ENCODE measurements at places on chromosomes 2 and 18.

GRCh38 chr2:2184549-2185249 is 146.4 kb downstream of the MYT1L start:
- no peak for DNase-seq

DNA sequence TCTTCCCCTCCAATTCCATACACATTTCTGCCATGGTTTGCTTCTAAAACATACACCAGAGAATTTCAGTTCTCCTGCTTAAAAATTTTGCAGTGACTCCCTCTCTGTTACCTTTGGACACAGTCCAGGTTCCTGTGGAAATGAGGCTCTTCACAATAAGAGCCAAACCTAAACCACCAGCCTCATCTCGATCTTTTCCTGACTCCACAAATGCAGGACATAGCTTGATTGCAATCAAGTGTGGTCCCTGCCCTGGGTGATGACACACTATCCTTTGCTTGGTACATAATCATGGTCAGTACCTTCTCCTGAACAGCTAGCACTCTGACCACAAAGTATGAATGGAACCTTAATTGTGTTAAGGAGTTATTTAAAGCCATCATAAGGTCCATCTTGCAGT is 134.9 kb upstream of the CHAC2 start:
- peak; percentile 16 for DNase-seq

GRCh38 chr2:127508023-127508630 is 18.2 kb downstream of the IWS1 start:
- DNase-seq = no peak

DNA sequence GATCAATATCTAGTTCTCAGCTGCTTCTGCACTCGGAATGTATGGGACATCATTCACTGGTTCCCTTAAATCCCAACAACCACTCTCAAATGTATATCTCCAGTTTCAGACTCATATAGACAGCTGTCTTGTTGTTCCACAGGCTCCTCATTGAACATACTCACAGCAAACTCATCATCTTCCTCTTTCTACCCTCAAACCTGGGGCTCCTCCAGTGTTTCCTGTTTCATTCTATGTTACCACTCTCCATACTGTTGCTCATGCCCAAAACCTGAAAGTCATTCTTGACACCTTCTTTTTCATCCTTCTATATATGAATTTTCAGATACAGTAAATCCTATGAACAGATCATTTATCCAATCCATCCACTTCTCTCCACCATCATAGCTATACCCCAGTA is 18.7 kb upstream of the REL start:
- DNase-seq = no peak

- DNase-seq = no peak
Observed at GRCh38 chr2:45331410-45331786, 279.7 kb downstream of the SRBD1 start.

DNA sequence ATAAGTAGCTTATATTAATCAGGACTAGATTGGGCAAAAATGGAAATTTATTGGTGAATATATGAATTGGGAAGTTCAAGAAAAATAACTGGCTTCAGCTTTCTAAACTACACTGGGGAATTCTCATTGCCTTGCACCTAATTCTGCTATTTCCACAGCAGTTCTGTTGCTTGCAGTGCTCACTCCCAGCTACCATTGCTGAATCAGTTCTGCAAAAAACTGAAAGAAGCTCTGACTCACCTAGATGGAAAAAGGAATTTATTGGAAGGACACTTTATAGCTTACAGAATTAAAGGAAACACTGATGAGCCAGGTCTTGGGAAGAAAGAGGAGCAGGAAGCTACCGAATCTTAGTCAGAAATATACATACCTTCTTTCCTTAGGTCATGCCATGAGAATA is 60.3 kb upstream of the ACVR1 start:
- no peak for DNase-seq

GRCh38 chr2:168691221-168691620 is 111.2 kb upstream of the NOSTRIN start:
- no peak for DNase-seq

DNA sequence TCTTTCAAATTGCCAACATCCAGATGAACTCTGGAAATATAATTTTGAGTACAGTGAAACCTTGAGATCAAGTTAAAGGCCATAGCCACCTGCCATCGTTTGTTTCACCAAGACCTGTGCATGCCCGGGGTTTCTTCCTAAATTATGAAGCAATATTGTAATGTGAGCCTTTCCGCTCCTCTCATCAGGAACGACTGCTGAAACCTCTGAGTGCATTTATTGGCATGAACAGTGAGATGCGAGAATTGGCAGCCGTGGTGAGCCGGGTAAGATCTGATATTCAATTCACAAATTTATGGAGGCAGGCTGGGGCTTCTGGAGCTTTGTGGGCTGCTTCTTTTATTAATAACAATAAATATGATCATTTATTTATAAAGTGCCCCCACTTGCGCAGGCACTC is 27.7 kb upstream of the ELOA2 start:
- DNase-seq = no peak

DNA sequence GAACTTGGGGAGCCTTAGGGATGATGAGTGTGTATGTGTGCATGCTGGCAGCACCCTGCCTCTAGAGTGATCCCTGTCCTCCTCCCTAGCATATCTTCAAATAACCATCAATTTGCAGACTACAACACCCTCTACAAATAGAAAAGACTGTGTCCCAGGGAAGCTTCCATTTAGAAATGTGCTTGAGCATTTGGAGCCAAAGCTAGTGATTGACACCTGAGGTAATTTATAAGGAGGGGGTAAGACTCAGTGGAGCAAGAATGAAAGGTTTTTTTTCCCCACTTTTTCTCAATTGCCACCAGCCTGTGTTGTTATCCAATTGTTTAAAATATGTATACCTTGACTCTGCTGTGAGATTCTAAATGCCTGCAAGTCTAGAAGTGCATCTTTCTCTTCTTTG is 286.0 kb upstream of the SLC14A2 start:
- no peak for DNase-seq

GRCh38 chr2:208047840-208048239 is 22.5 kb upstream of the PLEKHM3 start:
- DNase-seq = peak; percentile 47

DNA sequence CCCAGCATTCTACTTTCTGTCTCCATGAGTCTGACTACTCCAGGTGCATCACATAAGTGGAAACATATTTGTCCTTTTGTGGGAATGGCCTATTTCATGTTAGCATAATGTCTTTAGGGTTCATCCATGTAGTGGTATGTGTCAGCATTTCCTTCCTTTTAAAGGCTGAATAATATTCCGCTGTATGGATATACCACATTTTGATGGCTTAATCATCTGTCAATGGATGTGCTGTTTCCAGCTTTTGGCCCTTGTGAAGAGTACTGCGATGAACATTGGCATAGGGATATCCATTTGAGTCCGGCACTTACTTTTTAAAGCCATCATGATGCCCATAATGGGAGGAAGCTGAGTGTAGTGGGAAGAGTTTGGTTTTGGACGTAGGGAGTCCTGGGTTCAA is 6.4 kb upstream of the ITGB6 start:
- DNase-seq = no peak

DNA sequence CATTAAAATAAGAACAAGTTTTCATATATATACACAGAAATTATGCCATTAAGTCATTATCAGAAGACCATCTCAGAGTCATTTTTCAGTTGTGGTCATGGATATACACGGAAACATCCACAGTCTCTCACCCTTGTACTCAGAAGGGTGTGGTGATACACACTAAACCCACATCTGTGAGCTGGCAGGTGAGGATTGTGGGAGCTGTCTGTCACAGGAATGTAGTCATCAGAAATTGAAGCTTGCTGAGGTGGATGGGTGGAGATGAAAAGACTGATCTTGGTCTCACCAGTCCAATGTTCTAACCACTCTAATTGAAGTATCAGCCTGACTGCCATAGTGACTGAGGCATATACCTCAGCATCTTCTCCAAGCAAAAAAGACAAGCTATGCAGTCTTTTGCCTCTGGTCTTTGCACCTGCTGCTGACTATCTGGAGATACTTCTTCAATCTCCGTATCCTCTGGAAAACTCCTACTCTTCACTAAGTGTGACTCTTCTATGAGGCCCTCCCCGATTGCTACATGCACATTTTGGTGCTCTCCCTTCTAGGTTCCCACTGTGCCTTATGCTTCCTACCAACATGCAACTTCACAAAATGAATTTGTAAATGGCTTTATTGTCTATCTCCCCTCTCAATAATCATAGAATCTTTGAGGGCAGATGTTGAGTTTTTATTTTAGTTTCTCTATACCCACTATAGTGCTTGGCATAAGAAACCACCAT is 232.8 kb downstream of the DYM start:
- peak; percentile 34 for DNase-seq

DNA sequence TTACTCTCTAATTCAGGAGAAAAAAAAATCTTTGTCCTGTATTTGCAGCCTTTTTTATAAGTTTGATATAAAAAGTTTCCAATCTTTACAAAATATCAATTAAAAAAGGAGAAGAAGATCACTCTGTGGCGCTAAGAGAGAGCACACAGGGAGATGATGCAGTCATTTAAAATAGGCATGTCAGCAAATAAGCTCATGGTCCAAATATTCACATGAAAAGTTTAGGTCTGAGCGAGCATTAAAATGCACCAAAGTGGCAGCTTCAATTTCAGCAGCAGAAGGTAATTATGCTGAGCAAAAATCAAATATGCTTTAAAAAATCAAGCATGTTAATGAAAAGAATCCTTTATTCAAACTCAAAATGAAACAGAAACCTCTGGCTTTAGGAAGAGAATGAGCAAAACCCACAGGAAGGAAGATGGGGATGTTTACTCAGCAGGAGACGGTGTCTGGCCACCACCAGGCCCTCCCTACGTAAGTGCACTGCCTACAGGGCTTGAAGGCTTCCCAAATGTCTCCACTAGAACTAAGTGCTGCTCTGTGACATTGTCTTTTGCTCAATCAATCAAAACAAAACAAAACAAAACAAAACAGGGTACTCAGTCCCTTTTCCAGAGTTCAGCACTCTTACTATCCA is 120.4 kb downstream of the L3MBTL4 start:
- DNase-seq = no peak

DNA sequence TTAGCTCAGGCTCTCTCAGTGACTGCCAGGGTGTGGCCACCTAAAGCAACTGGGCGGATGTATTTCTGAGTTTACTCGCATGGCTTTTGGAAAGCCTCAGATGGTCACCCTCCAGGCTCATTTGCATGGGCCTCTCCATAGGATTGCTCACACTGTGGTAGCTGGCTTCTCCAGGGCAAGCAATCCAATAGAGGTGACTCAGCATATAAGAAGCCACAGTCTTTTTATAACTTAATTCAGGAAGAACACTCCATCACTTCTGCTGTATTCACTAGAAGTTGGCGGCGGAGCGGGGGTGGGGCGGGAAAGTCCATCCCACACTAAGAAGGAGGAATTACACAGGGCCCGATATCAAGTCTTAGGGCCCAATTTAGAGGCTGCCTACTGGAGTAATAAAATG is 3.6 kb upstream of the DOK6 start:
- DNase-seq = peak; percentile 3

- DNase-seq = no peak
Observed at GRCh38 chr2:30147196-30147714, 448 bp downstream of the YPEL5 start.

GRCh38 chr2:29733213-29733612 is 188.2 kb downstream of the ALK start:
- DNase-seq = no peak

- no peak for DNase-seq
Observed at GRCh38 chr18:47531717-47532116, 280.3 kb upstream of the SKOR2 start.

DNA sequence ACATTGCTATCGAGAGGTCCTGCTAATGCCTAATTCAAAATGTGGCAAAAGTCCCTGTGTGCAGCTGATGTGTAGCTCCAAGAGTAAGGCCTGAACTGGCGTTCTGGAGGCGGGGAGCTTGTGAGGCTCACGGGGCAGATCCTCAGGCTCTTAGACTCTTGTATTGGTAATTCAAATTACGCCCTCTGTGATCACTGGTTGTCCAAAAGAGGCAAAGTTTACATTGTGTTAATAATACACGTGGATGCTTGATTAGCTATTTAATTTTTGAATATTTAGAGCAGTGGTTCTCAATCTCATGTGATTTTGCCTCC is 12.4 kb upstream of the CRYGA start:
- DNase-seq = no peak

GRCh38 chr2:169999054-169999453 is 171.8 kb downstream of the UBR3 start:
- no peak for DNase-seq

- no peak for DNase-seq
Observed at GRCh38 chr18:46736135-46736534, 20.7 kb downstream of the ST8SIA5 start.

- DNase-seq = no peak
Observed at GRCh38 chr18:59055345-59056032, 84.2 kb upstream of the SEC11C start.

- no peak for DNase-seq
Observed at GRCh38 chr18:66109981-66110380, 359.2 kb downstream of the CDH7 start.

DNA sequence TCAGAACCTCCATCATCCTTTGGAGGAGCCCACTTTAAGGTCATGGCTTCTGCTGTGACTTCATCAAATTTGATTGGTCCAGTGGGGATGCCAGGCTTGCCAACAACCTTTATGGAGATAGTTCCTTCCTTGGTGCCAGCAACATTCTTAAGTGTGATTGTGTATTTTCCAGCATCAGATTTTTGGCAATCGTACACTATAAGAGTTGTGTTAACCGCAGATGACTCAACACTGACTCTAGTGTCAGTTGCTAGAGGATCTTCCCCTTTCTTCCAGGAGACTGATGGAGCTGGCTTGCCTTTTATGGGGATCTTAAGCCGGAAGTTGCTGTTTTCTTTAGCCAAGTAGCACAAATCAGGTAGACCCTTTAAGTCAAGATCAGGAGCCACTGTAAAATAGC is 98.7 kb downstream of the PLEKHA3 start:
- no peak for DNase-seq

DNA sequence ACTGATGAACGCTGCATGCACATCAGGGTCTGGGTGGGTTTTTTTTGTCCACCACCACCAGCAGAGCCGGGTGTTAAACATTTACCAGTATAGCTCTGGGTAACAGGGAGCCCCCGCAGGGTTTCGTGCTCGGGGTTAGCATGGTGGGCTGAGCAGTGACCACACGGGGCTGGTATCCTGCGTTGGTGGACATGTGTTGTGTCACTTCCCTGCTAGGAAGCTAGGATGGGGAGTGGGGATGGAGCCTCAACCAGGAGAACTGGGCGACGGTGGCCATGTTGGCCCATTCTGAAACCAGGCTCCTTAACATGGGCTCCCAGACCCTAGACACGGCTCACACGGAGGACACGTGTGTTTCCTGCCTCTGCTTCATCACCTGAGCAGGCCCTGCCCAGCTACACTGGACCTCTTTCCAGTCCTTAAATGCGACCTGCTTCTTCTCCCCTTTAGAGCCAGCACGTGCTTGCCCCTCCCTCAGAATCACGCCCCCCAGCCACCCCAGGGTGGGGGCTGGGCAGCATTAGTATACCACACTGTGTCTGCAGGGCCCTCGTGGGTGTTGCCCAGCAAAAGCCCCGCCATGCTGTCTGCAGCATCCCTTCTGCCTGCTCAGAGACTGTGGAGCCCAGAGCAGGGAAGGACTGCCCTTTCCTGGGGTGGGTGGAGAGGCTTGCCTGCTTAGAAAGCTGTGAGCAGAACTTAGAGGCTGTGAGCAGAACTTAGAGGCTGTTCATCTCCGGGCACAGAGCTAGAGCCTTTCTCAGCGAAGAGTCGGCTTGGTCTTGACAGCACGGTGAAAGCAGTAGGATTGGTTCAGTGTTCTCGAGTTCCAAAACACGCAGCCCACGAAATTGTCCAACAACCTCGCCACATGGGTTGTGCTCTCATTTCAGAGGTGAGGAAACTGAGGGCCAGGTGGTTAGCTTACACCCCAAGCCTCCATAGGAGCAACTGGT is 142.1 kb downstream of the KLHL29 start:
- DNase-seq = no peak

Measured in LoVo (cell line).